ENCODE measurements at places on chromosomes 4 and X.

- DNase-seq = no peak
Observed at GRCh38 chr4:174255786-174256185, 27.7 kb downstream of the FBXO8 start.

DNA sequence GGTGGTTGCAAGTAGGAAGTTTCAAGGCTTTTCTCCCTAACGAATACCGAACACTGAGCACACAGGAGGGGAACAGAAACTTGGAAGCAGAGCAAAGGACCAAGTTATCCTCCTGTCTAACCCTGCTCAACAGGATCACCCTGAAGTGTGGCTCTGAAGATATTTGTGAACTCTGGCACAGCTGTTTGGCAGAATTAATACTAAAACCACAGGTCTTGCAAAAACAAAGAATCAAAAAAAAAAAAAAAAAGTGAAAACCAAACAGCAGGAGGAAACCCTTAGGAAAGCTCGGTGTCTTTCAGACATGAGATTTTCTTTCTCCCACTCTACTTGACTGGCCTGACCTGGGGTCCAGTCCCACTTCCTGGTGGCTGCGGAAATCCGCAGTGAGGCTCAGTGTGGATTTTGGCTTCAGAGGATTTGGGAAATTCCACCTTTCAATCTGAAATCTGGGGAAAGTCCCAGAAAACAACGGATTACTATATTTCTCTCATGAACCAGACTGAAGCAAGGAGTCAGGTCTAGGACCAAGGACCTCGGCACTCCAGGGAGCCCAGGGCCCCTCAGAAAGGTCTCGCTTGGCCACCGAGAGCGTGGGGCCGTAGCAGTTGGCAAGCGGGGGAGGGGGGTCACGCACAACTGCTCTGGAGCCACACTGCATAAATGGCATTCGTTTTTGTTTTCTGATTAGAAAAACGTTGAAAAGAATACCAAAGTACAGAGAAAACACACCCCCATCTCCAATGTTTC lies 867 bp downstream of the TIFA start:
- no peak for DNase-seq

DNA sequence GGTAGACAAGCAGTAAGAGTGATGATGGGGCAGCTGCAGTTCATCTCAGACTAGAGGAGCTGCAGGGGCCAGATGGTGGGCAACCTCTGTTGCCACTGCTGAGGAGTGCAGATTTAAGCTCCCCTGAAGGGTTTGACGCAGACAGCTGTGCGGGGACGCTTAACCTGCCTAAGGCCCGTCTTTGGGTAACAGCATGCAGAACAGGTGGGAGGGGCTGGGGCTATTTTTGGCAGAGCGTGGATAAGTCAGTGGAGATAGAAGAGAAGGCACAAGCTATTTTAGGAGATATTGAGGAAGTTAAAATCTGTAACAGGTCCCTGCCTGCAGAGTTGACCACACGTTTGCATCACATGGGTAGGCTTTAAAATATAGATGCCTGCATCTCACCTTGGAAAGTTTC lies 10.5 kb downstream of the CD99 start:
- DNase-seq = no peak

DNA sequence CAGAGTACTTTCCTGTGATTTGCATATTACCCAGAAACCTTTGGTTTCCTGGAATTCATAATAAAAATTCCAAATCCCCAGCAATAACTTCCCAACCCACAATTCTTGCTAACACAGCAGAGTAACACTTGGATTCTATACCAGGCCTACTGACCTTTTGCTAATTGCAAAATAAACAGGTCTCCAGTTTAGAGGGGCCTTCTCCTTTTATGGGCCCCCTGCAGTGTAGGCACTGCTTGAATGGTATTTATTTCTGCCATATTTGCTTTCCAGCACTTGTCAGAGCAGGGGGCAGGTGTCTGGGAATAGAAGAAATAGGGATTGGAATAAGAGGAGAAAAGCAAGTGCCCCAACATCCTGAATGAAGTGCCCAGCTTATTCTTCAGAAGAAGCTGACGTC lies 25.3 kb upstream of the GPC3 start:
- DNase-seq = no peak

DNA sequence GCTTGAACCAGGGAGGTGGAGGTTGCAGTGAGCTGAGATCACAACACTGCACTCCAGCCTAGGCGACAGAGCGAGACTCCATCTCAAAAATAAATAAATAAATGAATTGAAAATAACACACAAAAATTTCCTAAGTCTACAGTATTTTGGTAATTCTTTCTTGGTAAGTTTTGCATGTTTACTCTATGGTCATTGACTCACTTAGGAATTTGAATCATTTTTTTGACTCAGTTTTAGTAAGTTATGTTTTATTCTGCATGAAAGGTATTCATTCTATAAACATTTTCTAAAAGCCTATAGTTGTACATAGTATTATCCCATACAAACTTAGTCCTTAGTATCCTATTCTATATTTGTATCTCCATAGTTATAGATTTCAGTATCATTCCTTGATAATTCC lies 772.9 kb upstream of the SLIT2 start:
- no peak for DNase-seq

GRCh38 chr4:75169427-75169826 lies 236.5 kb downstream of the PARM1 start:
- no peak for DNase-seq

DNA sequence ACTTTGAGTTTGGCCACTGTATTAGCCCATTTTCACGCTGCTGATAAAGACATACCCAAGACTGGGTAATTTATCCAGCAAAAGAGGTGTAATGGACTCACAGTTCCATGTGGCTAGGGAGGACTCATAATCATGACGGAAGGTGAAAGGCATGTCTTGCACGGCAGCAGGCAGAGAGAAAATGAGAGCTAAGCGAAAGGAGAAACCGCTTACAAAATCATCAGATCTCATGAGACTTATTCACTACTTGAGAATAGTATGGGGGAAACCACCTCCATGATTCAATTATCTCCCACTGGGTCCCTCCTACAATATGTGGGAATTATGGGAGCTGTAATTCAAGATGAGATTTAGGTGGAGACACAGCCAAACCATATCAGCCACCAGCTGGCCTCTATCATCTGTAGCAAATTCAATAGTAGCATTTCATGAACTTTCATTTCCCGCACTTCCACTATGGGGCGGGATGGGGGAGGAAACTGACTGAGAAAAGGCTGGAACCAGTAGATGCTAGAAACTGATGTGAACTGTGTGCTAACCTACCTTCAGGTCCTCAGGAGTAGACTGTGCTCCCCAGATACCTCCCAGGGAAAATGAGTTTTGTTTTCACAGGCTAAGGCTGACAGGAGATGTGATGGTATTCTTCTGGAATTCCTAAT lies 35.3 kb upstream of the LGI2 start:
- no peak for DNase-seq

- DNase-seq = peak; percentile 74
Observed at GRCh38 chr4:112321776-112322684, 24.9 kb downstream of the ALPK1 start.

DNA sequence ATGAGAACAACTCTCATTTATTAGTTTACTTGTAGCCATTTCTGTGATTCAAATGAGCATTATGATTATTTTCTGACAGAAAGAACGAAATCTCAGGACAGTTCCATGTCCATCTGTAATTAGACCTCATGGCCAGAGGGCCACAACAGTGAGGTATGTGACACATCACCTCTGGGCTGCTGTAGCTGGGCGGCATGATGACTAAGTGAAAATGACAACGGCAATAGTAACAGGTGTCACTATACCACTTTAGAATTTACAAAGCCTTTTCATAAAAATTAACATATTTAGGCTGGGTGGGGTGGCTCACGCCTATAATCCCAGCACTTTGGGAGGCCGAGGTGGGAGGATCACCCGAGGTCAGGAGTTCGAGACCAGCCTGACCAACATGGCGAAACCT lies 252.6 kb downstream of the CBR4 start:
- DNase-seq = no peak

DNA sequence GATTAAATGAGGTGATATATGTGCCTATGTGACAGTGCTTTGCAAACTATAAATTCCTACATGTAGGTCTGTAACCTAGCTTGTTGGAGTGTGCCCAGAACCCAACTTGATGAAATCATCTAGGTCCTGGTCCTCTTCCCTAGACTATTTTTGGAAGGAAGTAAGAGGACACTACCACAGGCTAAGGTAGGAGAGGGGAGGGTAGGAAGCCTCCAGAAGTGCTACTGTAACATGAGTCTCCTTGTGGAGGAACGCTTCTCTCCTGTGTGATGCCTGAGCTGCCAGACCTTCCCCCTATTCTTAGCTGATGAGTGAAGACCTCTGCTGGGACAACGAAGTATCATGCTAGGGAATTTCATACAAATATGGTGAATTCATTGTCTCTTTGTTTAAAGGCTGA lies 41.8 kb upstream of the IL21 start:
- no peak for DNase-seq

- no peak for DNase-seq
Observed at GRCh38 chr4:107655289-107655688, 64.7 kb downstream of the PAPSS1 start.

DNA sequence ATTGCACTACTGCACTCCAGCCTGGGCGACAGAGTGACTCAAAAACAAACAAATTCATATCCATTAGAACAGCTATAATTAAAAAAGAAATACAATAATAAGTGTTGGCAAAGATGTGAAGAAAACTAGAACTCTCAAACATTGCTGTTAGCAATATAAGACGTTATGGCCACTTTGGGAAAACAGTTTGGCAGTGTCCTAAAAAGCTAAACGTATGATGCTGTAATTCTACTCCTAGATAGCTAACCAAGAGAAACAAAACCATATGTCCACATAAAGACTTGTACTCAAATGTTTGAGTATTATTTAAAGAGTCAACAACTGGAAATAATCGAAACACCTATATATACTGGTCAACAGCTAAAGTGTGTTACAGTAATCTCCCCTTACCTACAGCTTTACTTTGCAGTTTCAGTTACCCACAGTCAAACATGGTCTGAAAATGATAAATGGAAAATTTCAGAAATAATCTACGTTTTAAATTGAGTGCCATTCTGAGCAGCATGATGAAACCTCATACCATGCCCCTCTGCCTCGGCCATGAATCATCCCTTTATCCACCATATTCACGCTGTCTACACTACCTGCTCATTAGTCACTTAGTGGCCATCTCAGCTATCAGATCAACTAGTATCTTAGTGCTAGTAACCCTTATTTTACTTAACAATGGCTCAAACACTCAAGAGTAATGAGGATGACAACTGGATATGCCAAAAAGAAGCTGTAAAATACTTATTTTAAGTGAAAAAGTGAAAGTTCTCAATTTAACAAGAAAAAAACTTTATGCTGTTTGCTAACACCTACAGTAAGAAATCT lies 4.9 kb downstream of the ELF2 start:
- no peak for DNase-seq

DNA sequence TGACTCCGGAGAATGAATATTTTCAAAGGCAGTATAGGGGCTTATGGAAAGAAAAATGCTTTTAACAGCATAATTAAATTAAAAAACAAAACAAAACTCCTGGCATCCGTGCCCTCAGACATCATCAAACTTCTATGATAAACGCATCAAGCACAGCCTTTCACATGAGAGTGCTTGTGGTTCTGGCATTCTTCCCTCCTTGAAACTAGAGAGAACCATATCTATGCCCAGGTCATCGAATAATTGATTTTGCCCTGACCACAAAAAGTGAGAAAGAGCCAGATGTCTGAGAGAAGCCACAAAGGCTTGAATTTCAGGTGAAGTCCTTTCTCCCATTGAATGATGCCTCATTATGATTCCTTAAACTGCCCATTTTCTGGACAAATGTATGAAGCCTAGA lies 286.8 kb downstream of the CBLL2 start:
- DNase-seq = no peak

DNA sequence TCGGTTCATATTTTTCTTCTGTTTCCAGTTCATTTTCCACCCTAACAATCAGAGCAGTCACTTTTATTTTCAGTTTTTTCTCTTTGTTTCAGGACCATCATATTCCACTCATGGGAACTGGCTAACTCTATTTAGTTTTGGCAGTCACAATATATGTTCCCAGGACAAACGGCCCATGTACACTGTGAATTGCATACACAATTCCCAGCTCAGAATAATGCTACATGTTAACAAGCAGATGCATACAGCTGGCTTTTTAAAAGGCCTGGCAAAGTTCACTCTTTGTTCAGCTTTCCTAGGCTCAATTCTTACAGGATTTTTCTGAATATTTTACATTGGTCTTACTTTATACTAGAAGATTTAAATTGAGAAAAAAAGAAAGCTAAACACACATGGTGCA lies 224.9 kb downstream of the ANKRD50 start:
- DNase-seq = no peak

GRCh38 chrX:152907084-152907651 lies 9.3 kb downstream of the ZNF185 start:
- no peak for DNase-seq

DNA sequence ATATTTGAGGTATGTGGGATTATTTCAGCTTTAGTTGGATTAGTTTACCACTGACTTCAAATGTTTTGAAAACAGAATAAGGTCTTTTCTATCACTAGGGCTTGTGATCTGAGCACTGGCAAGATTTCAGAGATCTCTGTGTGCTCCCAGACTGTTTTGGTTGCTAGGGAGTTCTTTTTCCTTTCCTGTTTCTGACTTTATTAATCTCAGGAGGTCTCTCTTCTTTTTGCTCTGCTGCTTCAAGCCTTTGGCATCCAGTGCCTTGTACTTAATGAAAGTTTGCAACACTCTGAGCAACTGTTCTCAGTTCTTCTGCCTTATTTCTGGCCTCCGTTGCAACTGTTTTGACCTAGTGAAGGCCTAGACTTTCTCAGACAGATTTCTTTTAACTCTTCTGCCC lies 32.1 kb upstream of the PAQR3 start:
- no peak for DNase-seq

- DNase-seq = no peak
Observed at GRCh38 chr4:128475597-128475996, 188.0 kb upstream of the PGRMC2 start.

DNA sequence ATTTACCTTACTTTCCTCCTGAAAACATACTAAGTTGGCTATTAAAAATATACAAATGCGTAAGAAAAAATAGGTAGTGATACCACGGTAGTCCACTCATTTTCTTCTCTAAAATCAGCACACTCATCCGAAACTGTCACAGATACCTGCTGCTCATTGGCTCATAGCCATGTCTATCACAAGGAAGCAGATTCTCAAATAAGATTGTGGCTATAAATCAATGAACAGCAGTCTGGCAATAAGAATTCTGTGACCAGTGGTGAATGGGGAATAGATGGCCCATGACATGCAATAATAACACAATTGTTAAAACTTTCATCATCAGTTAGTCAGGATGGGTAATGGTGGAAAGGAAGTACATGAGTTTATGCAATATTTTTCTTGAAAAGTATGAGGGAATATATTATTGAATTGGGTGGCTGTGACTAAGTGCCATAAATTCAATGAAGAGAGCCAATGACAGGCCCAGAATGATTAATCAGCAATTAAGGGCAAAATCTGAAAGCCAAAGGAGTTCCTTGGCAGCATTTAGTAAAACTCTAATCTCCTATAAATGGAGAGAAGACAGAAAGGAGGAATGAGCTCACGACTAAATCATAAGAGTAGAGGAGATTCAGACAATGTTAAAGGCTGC lies 202.3 kb upstream of the NEIL3 start:
- no peak for DNase-seq

DNA sequence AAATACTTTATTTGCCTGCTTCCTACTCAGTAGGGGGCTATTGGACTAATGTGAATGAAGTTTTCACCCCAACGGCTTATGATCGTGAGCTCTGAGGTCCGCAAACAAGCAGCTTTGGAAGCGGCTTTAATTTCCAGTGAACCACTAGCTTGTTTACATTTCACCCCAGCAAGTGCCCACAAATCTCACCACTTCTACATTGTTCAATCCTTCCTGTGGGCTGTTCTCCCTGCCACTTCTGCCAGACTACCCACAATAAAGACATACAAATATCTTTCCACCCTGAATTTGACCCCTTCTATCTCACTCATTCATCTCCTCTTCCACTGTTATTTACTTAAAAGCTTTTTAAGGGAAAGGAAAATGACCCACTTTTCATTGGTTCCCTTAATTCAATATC lies 98.0 kb downstream of the CDS1 start:
- no peak for DNase-seq

All from stimulated activated CD4-positive, alpha-beta T cell treated with anti-CD3 and anti-CD28 coated beads, Interleukin-12 subunit alpha, Interleukin-12 subunit beta, amount 100 ng/mL, for 4 hours (primary cell).